ENCODE measurements at places on chromosomes 7 and 10.

DNA sequence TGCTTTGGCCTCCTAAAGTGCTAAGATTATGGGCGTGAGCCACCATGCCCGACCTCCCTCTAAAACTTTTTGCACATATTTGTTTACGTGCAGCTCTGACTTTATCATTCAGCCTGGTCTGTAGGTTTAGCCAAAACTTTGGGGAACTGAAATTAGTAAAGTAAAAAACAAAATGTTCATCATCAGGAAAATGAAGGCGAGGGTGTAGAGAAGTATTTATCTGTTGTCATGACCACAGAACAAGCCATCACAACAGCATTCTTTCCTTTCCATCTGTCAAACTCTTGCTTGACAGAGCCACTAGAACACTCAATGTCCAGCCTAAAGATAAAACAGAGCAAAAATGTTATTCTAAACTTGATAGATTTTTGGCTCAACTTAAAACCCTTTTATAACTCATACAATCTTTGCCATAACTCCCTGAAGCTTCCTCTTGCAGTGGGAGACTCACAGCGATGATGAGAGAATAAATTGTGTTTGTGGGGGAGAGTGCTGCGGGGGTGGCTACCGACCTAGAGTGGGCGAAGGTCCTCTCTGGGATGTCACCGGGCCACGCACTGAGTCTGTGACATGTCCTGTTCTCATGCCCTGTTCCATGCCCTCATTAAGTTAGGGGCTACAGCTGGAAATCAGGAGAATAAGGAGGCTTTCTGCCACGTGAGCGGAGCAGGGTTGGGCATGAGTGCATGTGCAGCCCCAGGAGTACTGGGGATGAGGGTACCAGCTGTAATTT lies 58.6 kb upstream of the MKRN1 start:
- H3K4me1 ChIP-seq: peaks cover 3% of the 10 kb centered on the region
- H3K27me3 ChIP-seq: no peaks in the 10 kb centered on the region
- peaks cover 14% of the 10 kb centered on the region for H3K36me3 ChIP-seq
- H3K27ac ChIP-seq: no peak overlapping the region
- peak; percentile 19 for DNase-seq

- H3K27me3 ChIP-seq: no peaks in the 10 kb centered on the region
- no peak for DNase-seq
- peak overlapping the region; percentile 41 for H3K27ac ChIP-seq
- no peak overlapping the region for H3K4me3 ChIP-seq
- H3K4me1 ChIP-seq: no peaks in the 10 kb centered on the region
Measured at GRCh38 chr10:22854935-22855421, 72.9 kb upstream of the ARMC3 start.

GRCh38 chr7:155959894-155960293 lies 147.6 kb upstream of the SHH start:
- no peaks in the 10 kb centered on the region for H3K36me3 ChIP-seq
- H3K27ac ChIP-seq: no peak overlapping the region
- no peaks in the 10 kb centered on the region for H3K4me1 ChIP-seq
- H3K27me3 ChIP-seq: no peaks in the 10 kb centered on the region

DNA sequence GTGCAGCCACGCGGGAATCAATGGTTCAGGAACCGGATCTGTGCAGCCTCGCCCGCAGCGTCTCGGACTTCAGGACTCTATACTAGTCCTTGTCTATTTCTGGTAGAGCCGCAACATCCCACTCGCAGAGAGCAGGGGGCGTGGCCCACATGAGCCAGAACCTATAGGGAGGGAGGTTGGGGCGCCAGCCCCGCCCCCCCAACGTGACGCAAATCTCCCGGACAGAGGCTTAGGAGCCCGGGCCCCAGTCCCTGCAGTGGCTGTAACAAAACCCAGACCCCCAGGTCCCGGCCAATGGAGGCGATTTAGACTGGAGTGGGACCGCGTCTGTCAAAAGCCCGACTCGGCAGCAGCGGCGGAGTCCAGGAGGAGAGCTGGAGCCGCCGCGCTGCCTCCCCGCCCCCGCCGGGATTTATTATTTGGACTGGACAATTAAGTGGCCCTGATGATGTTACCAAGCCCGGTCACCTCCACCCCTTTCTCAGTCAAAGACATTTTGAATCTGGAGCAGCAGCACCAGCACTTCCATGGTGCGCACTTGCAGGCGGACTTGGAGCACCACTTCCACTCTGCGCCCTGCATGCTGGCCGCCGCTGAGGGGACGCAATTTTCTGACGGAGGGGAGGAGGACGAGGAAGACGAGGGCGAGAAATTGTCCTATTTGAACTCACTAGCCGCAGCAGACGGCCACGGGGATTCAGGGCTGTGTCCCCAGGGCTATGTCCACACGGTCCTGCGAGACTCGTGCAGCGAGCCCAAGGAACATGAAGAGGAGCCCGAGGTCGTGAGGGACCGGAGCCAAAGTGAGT lies at the start of gene NKX2-3:
NKX2-3 (plus strand) TSS at position 256 of the 809 bp plus-strand sequence; CDS start at position 446, 190 bp downstream.
- H3K4me1 ChIP-seq: peaks cover 36% of the 10 kb centered on the region
- peak; percentile 79 for DNase-seq
- peaks cover 22% of the 10 kb centered on the region for H3K27me3 ChIP-seq
- no peak within 1 kb of the TSS for H3K27ac ChIP-seq

- DNase-seq: peak; percentile 23
- peak overlapping the region; percentile 83 for H3K27ac ChIP-seq
- peaks cover 6% of the 10 kb centered on the region for H3K4me1 ChIP-seq
- no peaks in the 10 kb centered on the region for H3K27me3 ChIP-seq
- no peaks in the 10 kb centered on the region for H3K36me3 ChIP-seq
- H3K4me3 ChIP-seq: no peak overlapping the region
Measured at GRCh38 chr10:97718659-97719142, 5.2 kb downstream of the MARVELD1 start.

DNA sequence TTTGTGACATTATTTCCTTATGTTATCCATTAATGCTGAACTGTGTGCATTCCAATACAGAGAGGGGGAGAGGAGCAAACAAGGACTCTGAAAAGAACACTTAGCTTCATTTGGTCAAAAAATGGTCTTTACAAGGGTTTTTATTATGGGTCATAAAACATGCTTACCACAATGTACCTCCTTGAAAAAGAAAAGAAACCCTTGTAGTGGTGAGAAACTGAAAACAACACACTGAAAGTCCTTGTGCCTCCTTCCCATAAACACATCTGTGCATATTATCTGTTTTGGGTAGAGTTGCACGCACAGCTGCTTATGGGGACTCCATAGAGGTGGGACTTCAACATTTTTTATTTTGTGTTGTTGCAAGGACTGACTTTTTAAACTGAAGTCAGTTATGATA lies 98.7 kb downstream of the CDK6 start:
- H3K4me1 ChIP-seq: peaks cover 6% of the 10 kb centered on the region
- H3K36me3 ChIP-seq: peaks cover under 1% of the 10 kb centered on the region

DNA sequence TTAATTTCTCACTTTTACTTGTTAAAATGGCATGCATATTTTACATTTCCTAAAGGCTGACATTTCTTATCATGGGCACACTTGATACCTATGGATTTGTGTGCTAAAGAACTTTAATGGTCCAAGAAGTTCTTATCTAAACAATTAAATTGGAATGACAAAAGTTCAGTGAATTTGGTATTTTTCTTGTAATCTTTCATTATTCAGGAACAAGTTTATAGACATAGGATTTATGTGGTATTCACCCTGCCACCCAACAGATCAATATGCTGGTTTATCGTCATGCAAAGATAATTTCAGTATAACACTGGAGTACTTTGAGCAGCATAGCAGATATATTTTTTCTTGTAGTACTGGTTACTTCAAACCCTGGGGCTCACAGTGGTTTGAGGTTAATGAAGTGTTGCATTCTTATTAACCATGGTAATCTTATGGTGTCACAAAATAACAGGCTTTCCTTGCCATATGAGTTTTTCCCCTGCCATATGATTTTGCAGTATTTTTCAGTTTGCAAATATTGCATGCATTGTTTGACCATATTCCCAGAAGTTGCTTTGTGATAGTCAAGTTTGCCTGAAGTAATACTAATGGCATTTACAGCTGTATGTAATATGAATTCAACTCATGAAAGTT lies 148.8 kb downstream of the PPP1R9A start:
- no peaks in the 10 kb centered on the region for H3K27me3 ChIP-seq
- no peaks in the 10 kb centered on the region for H3K4me1 ChIP-seq
- no peak overlapping the region for H3K4me3 ChIP-seq

- H3K27ac ChIP-seq: no peak overlapping the region
- peaks cover 3% of the 10 kb centered on the region for H3K4me1 ChIP-seq
- DNase-seq: no peak
- H3K36me3 ChIP-seq: no peaks in the 10 kb centered on the region
- H3K27me3 ChIP-seq: no peaks in the 10 kb centered on the region
Measured at GRCh38 chr7:80889525-80889924, 29.3 kb downstream of the SEMA3C start.

GRCh38 chr10:124419635-124420034 lies 912 bp upstream of the OAT start:
- no peak overlapping the region for H3K4me3 ChIP-seq
- peaks cover 3% of the 10 kb centered on the region for H3K4me1 ChIP-seq
- H3K27ac ChIP-seq: no peak overlapping the region
- DNase-seq: no peak

GRCh38 chr7:83469491-83469890 lies 179.4 kb downstream of the SEMA3E start:
- no peak overlapping the region for H3K27ac ChIP-seq
- no peaks in the 10 kb centered on the region for H3K27me3 ChIP-seq
- peaks cover 3% of the 10 kb centered on the region for H3K36me3 ChIP-seq

- no peak overlapping the region for H3K4me3 ChIP-seq
- no peaks in the 10 kb centered on the region for H3K27me3 ChIP-seq
- H3K27ac ChIP-seq: no peak overlapping the region
- no peak for DNase-seq
Measured at GRCh38 chr7:80896906-80897598, 21.8 kb downstream of the SEMA3C start.

GRCh38 chr7:142450206-142450605 lies 192.3 kb upstream of the PRSS58 start:
- H3K4me3 ChIP-seq: no peak overlapping the region
- H3K27me3 ChIP-seq: no peaks in the 10 kb centered on the region
- no peak overlapping the region for H3K27ac ChIP-seq
- no peaks in the 10 kb centered on the region for H3K36me3 ChIP-seq
- H3K4me1 ChIP-seq: no peaks in the 10 kb centered on the region
- DNase-seq: no peak

GRCh38 chr7:17937506-17938120 lies 2.7 kb downstream of the SNX13 start:
- DNase-seq: no peak
- no peak overlapping the region for H3K4me3 ChIP-seq
- peaks cover 9% of the 10 kb centered on the region for H3K4me1 ChIP-seq

DNA sequence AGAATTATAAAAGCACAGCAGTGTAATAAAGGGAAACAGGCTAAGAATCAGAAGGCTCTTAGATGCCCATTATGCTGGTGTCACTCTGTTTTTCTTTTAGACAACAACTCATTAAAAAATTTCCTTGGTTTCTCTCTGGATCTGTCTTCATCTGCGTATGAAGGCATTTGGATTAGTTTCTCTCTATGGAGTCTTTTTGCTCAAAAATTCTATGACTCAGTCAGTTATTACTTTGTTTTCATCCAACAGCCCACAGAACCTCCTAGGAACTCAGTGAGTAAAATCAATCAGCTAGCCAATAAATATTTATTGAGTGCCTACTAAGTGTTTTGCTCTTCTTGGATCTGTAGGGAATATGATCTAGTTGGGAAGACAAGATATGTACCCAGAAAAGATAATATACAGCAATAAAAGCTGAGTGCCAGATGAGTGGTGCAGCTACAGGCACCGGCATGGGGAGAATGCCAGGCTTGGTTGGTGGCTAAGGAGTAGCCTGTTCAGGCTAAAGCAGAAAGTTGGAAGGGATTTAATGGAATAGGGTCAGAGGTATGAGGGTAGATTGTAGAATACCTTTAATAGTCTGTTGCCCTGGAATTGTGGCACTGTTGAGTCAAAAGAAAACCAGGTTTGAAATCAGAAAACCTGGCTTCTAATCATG lies 156.2 kb downstream of the LRRC4 start:
- H3K4me3 ChIP-seq: no peak overlapping the region
- H3K36me3 ChIP-seq: no peaks in the 10 kb centered on the region
- H3K27me3 ChIP-seq: no peaks in the 10 kb centered on the region
- no peak overlapping the region for H3K27ac ChIP-seq
- peaks cover 11% of the 10 kb centered on the region for H3K4me1 ChIP-seq

Measured in lung (tissue), 17 donors.